ENCODE measurements at places on chromosomes 7 and 10.
A peak's percentile ranks its signal among the peaks of the same experiment; 100 is the strongest.

- no peak for DNase-seq
Observed at GRCh38 chr7:64581926-64582894, 19.3 kb upstream of the ZNF680 start.

DNA sequence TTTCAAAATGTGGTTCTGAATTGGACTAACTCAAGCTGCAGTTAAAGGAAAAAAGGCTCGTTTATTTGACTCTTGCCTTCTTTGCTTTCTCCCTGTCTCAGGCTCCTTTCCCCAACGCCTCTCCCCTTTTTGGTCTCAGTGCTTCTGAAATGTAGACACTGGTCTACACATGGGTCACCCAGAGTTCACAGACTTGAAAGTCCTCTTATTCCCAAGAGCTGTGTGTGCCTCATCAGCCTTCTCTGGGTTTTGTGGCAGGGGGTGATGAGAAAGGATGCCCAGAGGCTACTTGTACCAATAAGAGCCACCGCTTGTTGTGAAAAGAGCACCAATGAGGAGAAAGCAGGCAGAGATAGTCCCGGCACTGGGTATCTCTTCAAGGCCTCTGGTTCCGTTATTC, 125.7 kb downstream of the BICC1 start:
- DNase-seq = no peak

GRCh38 chr7:103343758-103344452, 662 bp downstream of the DNAJC2 start:
- DNase-seq = no peak

DNA sequence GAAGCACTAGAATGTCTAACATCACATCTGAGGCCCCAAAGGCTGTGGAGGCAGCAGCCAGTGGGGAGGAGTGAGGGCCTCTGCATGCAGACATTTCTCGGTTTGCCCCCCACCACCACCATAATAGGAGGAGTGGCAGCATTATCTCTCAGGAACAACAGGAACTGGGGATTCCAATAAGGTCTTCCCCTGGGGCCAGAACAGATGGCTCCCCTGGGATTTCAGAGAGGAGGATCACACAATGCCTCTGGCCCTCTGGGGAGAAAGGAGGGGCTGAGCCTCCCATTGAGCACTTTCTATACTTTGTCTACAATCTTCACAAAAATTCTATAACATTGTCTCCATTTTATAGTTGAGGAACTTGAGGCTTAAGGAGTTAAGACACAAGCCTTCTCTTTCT, 61.1 kb downstream of the GRID1 start:
- no peak for DNase-seq

DNA sequence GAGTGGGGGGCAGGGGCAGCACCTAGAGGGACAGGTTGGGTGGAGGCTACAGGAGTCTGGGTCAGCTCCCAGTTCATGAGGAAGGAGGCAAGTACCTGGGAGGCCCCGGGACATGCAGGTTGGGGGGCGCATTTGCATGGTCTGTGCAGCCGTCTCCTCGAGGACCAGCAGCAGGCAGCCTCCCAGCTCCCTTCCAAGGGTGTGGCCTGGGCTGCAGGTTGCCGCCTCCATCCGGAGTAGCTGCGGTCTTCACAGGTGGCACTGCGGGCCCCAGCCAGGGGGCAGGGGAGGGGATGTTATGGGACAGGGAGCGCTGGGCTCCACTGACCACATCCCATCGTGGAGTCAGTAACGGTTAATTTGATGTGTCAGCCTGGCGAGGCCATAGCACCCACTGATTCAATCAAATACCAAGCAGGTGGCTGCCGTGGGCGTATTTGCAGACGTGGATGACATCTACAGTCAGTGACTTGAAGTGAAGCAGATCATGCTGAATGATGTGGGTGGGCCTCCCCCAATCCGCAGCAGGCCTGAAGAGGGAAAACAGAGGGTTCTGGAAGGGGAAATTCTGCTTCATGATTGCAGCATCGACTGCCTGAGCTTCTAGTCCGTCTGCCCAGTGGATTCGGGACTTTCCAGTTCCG, 81.6 kb downstream of the PRKAG2 start:
- DNase-seq = no peak

GRCh38 chr7:24842449-24843241, 85.4 kb upstream of the GSDME start:
- no peak for DNase-seq

DNA sequence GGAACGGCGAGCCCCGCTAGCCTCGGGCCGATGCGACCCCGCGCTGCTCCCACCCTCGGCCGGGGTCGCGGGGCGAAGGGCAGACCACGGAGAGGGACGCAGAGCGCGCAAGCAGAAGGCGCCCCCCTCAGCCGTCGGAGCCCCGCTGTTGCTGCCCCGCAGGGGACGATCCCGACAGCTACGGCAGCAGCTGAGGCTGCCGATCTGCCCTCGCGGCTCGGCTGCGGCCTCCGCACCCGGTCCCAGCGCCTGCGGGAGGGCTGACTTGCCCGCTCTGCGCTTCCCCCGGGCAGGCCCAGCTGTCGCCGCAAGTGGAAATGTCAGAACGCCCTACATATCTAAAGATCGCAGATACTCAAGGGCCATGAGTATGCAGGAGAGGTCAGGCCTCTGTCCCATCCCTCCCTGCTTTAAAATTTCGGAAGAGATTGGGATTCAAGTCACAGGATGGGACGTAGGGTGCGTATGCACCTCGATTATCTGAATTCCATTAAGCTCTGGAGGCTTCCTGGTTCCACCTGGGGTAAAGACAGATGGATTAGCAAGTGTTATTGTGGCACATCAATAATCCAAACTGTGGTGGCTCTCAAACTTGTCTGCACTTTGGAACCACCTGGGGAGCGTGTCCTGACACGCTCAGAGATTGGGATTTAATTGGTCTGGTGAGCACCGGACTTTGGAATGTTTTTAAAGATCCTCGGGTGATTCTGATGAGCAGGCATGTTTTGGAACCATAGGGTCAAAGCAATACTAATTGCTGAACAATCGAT, at the start of gene CRPPA:
TSS of gene CRPPA (minus strand) at position 206 of the 770 bp plus-strand sequence. CDS start 216 bp downstream, outside the sequence.
- peak; percentile 44 for DNase-seq

DNA sequence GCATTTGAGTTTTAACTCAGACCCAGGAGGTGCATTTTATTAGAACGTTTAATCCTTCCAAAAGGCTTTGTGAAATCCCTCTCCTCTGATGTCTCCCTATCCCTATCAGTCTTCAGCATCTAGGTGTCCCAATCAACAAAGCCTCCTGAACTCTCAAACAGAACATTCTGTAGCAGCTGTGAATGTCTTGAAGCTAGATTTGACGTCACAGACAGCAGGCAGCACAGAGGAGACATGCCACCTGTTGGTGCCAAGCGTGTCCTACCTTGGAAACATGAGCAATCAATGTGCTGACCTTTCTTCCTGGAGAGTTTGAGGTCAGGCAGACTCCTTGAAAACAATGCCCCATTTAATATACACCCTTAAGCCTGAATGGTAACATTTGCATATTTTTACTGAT, 125.5 kb downstream of the RNLS start:
- DNase-seq = no peak

DNA sequence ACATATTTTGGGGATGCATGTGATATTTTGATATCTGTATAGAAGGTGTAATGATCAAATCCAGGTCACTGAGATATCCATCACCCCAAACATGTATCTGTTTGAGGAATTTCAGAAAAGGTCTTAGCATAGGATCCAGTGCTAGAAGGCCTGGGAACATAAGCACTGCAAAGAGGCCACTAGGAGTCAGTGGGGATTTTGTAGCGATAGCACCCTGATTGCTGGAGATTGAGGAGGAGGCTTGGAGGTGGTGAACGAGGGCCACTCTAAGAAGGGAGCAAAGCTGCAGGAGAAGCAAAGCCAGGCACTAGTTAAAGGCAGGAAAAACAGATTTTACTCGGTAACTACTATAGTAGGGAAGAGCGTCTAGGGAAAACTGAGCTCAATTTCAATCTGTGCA, 324.0 kb downstream of the LHFPL3 start:
- no peak for DNase-seq

DNA sequence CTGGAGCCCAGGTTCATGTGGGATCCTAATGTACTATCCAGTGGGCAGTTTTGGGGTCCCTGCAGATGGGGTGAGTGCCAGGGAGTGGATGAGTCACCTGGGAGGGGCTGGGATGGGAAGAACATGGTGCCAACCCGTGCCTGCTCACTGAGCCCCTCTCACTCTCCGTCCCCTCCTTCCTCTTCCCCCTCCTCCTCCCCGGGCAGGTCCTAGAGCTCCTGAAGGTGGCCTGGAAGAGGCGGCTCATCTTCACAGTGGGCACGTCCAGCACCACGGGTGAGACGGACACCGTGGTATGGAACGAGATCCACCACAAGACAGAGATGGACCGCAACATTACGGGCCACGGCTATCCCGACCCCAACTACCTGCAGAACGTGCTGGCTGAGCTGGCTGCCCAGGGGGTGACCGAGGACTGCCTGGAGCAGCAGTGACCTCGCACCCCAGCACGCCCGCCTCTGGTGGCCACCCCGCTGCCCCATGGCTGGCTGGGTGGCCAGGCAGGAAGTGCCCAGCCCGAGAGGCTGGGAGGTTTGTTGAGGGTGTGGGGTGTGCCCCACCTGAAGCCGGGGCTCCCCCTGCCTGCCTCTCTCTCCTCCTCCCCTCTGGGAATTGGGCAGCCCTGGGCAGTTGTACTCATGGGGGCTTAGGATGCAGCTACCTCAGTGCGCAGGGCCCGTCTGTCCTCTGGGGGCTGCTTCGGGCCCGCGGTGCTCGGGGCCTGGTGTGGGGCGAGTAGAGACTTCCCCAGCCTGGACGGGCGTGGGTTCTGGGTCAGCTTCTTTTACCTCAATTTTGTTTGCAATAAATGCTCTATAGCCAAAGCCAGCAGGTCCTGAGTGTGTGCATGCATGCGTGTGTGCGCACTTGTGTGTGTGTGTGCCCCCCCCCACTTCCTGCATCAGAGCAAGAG, 4.9 kb upstream of the UPK3B start:
- no peak for DNase-seq

DNA sequence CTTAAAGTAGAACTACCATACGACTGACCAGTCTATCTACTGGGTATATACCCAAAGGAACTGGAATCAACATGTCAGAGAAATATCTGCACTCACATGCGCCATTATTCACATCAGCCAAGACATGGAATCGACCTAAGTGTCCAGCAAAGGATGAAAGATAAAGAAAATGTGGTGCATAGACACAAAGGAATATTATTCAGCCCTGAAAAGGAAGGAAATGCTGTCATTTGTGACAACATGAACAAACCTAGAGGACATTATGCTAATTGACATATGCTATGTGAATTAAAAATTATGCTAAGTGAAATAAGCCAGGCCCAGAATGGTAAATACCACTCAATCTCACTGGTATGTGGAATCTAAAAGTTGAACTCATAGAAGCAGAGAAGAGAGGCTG, 123.7 kb downstream of the KLF6 start:
- DNase-seq = no peak

DNA sequence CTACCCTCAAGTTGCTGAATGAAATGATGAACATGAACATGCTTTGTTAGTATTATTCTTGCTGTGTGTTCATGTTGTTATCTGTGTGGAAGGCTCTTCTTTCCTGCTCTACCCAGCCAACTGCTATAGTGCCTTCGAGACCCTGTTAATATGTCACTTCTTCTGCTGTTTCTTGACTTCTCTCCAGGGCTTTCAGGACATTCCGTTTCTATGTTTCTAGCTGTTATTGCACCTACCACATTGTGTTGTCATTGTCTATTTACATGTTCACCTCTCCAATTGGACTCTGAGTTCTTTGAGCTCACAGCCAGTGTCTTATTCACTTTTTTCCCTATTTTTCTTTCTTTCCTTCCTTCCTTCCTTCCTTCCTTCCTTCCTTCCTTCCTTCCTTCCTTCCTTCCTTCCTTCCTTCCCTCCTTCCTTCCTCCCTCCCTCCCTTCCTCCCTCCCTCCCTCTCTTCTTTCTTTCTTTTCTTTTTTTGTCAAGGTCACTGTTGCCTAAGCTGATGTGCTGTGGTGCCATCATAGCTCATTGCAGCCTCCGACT, 40.4 kb downstream of the BAMBI start:
- no peak for DNase-seq

- DNase-seq = no peak
Observed at GRCh38 chr7:132752431-132752830, 176.2 kb upstream of the PLXNA4 start.

- DNase-seq = no peak
Observed at GRCh38 chr10:120789303-120790203, 61.6 kb upstream of the WDR11 start.

- DNase-seq = no peak
Observed at GRCh38 chr10:127872011-127872761, 20.6 kb downstream of the CLRN3 start.

- DNase-seq = no peak
Observed at GRCh38 chr10:119309423-119309770, 102.0 kb downstream of the GRK5 start.

GRCh38 chr7:22364900-22365299, 7.9 kb upstream of the RAPGEF5 start:
- no peak for DNase-seq

GRCh38 chr10:44300666-44301649, 83.9 kb downstream of the CXCL12 start:
- peak; percentile 100 for DNase-seq

DNA sequence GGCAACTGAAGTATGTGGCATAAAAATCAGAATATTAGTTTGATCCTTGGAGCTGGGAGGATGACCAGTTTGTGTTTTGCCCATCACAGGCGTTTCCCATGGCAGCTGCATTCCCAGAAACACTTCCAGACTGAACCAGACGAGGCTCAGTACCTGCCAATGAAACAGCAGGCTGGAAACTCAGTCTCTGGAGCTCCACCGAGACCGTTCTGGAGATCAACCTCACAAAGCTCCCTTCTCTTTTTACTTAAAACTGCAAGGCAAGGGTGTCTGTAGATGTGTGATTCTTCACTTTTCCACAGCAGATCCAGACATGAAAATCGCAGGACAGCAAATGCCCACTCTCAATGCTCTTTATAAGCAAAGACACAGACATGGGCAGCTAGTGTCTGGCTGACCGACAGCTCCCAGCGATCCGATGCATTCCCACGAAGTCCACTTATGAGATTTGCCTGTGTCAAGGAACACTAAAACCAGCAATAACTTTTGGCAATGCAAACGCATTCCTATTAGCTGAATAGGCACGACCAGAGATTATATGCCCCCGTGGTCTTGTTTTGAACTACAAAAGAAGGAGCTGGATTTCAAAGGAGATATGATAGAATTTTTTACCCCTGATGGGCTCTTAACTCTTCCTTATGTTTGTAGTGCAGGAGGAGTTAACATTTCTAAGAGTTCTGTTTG, 72.6 kb downstream of the ADAM12 start:
- no peak for DNase-seq

DNA sequence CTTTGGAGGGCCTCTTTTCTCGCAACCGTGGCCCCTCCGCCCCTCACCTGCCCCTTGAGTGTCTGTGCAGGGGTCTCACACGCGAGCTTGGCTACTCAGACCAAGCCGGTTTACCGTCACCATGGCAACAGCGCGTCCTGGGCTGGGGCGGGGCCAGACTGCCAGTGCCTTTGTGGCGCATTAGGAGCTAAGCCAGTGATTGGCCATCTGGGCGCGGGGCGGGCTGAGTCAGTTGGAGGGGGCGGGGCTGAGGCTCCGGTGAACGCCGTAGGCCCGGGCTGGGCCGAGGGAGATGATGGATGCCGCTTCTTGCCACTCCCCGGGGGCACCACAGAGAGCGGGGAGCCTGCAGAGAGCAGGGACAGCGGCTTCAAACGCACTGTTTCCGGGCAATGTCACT, 48.7 kb upstream of the FXYD4 start:
- peak; percentile 29 for DNase-seq

All from epithelial cell of prostate (primary cell).